Placental pericyte (primary cell): ENCODE measurements at places on chromosomes 4 and X. TPM values are rescaled to one million over a fixed set of nuclear protein-coding genes. Genes with fewer than 3 reads are reported as not detected.

Gene NALF2
- total RNA-seq = not detected in 2 replicates

Gene IL13RA1
- total RNA-seq = 51.6 and 51.7 TPM in 2 replicates

Gene RHOXF2B
- total RNA-seq = not detected in 2 replicates

Gene SLC6A8
- total RNA-seq = 10.0 and 16.4 TPM in 2 replicates

Gene CLCN4
- 5.0 and 7.2 TPM in 2 replicates for total RNA-seq

Gene PABPC1L2B
- not detected in 2 replicates for total RNA-seq

Gene AP1S2
- 36.8 and 47.0 TPM in 2 replicates for total RNA-seq

Gene DDX53
- total RNA-seq = 0.22 TPM in 1 of 2 replicates, not detected in the other

Gene PWWP3B
- total RNA-seq = 0.44 and 4.3 TPM in 2 replicates

Gene MAGEA2B
- not detected in 2 replicates for total RNA-seq

Gene HERC5
- total RNA-seq = 2.0 and 2.2 TPM in 2 replicates

Gene GABRG1
- total RNA-seq = not detected in 2 replicates

Gene NUDT11
- total RNA-seq = 0.44 and 2.7 TPM in 2 replicates

Gene RBM47
- total RNA-seq = 2.3 and 9.8 TPM in 2 replicates

Gene NLGN4X
- 3.1 and 5.3 TPM in 2 replicates for total RNA-seq

Gene FDCSP
- not detected in 2 replicates for total RNA-seq

Gene NAAA
- total RNA-seq = 28.9 and 40.4 TPM in 2 replicates

Gene TLR7
- total RNA-seq = under 0.01 TPM in 1 of 2 replicates, not detected in the other
